Activated CD8-positive, alpha-beta memory T cell treated with anti-CD3 and anti-CD28 coated beads for 1 hour (primary cell): ENCODE measurements at places on chromosomes 1 and 21.
A peak's percentile ranks its signal among the peaks of the same experiment; 100 is the strongest.

GRCh38 chr1:87089823-87090222, 175.4 kb downstream of the HS2ST1 start:
- no peak for DNase-seq

DNA sequence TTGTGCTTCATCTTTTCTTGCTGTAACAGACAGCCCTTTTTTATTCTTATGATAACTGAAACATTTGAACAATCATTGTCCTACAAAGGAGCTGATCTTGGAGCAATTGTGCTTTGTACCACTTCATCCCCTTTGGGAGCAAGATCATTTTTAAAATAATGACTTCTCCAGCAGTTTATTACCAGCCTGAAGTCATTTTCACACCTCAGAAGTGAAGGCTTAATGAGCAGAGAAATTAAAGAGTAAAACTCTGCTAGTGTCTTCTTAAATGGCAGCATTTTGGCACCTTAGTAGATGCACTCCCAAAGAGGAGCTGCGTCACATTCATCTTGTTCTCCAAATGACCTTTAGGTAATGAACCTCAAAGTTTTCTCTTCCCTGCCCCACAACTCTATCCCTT, 439.6 kb upstream of the CAMK1G start:
- DNase-seq: no peak

DNA sequence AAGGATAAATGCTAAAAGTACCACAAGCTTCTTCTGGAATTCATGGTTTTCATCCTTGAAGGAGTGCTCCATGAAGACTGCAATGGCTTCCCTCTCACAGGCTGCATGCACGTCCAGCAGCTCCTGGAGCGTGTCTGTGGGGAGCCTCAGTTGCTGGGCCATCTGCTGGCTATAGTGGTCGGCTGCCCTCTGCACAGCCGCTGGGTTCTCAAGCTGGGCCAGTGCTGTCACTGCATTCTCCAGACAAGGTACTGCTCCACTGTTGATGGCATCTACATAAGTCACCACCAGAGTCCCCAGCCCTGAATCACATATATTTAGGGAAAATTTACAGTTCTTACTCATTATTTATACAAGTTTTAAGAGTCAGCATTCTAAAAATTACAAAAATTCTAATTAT, 8.7 kb downstream of the GBP4 start:
- no peak for DNase-seq

DNA sequence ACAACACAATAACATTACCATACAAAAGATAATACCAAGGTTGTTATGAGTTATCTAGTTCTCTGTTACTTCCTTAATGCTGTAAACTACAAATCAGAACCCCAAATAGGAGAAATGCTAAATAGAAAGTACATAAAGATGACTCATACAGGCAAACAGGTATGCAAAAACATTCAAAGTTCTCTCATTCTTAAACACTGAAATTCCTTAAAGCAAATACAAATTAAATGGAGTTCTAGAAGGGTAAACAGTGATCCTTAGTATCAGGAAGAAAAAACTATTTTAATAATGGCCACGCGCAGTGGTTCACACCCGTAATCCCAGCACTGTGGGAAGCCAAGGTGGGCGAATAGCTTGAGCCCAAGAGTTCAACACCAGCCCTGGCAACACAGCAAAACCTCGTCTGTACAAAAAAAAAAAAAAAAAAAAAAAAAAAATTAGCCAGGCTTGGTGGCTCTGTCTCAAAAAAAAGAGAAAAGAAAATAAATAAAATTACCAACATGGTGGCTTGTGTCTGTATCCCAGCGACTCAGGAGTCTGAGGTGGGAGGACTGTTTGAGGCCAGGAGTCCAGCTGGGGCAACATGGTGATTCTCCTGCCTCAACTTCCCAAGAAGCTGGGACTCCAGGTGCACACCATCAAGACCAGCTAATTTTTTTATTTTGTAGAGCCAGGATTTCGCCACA, 17.5 kb downstream of the FBXO42 start:
- DNase-seq: no peak

DNA sequence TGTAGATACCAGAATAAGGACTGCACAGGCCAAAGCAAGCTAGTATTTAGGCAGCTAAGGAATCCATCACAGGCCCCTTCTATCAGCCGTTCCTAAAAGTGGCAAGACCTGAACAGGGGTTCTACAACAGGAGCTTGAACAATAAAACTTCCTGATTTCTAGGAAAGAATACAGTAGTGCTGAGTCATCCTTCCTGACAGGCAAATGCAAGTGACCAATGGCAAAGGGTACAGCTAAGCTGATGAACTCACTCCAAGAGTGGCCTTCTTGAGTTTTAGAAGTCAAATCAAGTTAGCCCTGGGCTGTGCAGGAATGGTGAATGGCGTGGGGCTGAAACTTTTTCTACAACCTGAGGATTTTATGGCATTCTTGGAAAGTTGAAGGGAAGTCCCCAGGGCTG, 112.9 kb downstream of the GREM2 start:
- no peak for DNase-seq

DNA sequence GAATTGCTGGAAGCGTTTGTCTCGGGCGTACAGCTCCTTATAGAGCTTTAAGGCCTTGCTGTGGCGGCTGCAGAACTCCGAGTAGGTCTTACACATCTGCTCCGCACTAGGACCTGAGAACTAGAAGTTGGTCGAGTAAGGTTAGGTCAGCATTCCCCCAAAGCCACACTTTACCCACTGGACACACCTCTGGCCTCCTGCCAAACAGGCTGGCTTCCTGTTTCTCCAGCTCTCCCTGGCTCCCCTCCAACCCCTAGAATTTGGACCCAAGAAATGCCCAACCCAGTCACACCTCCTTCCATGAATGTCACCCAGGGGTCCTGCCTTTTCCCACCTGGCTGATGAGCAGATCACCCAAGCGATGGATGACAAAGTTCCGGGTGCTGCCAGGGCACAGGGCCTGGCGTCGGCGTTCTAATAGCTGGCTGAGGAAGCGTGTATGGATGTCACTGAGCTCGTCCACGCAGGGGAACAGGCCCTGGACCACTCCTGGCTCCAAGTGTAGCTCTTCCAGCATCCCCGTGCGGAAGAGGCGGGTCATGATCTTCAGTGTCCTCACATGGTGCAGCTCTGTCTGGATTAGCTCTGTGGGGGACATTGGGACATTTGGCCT, 15.6 kb downstream of the ARHGEF2 start:
- DNase-seq: no peak

GRCh38 chr1:61253059-61253735, 170.8 kb downstream of the NFIA start:
- DNase-seq: no peak

- no peak for DNase-seq
Measured at GRCh38 chr1:179015396-179015795, 10.3 kb upstream of the FAM20B start.

DNA sequence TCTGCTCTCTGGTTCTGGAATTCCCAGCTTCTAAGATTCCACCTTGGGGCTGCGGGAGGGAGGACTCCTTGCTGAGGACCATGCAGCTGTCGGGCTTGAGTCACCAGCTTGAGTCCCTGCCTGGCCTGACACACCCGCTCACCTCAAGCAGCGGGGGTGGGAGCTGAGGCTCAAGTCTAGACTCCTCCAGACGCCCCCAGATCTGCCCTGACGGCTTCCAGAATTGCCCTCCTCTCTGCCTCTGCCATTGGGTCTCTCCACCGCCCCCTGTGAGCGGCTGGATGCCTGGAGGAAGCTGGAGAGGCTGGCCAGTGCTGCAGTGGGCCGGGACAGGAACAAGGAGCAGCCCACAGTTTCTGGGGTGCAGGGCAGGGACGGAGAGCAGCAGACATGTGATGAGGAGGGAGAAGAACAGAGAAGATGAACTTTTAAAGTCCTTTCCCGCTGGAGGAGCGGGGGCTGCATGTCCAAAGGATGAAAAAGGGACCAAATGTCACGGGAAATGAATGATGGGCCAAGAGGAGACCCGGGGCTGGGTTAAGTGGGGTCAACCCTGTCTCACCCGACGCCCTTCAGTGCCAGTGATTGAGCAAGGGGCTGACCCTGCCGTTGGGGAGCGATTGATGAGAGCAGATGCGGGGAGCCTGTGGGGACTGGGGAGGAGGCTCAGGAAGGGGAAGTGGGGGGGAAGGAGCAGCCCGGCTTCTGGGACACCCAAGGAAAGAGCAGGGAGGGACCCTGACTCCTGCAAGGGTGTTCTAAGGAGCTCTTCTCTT, 13.5 kb downstream of the CRABP2 start:
- DNase-seq: no peak

DNA sequence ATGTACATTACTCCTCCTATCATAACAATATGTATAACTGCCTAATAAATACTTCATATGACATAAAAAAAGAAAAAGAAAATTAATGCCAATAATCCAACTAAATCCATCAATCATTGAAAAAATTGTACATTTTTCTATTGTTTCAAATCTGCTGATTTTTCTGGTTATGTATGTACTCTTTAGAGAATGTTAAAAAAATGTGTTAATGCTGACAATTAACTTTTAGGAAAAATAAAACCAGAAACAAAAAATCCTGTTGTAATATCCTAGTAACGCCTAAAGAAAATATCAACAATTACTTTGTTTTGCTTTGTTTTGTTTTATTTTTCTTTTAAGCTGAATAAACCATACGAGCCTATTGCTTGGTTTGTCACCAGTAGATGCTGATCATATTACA, 213.9 kb upstream of the USP25 start:
- DNase-seq: no peak

GRCh38 chr1:220487297-220487820, 40.6 kb upstream of the MARK1 start:
- DNase-seq: no peak

- peak; percentile 86 for DNase-seq
Measured at GRCh38 chr1:9867408-9868243, 42.4 kb downstream of the CTNNBIP1 start.

GRCh38 chr1:226912587-226913176, 27.4 kb upstream of the COQ8A start:
- DNase-seq: peak; percentile 22

GRCh38 chr1:207487636-207488035, 8.3 kb upstream of the CR1 start:
- DNase-seq: no peak

- DNase-seq: no peak
Measured at GRCh38 chr21:39854572-39854971, 12.7 kb upstream of the PCP4 start.

DNA sequence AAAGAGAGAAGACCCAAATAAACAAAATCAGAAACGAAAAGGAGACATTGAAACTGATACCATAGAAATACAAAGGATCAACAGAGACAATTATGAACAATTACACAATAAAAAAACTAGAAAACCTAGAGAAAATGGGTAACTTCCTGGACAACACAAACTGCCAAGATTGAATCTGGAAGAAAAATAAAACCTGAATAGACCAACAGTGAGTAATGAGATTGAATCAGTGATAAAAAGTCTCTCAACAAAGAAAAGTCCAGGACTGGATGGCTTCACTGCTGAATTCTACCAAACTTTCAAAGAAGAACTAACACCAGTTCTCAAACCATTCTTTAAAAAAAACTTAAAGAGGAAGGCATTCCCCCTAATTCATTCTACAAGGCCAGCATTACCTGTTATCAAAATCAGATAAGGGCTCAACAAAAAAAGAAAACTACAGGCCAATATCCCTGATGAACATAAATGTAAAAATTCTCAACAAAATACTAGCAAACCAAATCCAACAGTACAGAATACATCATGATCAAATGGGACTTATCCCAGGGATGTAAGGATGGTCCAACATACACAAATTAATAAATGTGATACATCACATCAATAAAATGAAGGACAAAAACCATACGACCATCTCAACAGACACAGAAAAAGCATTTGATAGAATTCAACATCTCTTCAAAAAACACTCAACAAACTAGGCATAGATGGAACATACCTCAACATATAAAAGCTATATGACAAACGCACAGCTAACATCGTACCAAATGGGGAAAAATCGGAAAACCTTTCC, 119.9 kb downstream of the ACBD6 start:
- no peak for DNase-seq

GRCh38 chr1:16905868-16906702, 10.3 kb downstream of the RNU1-2 start:
- no peak for DNase-seq

- DNase-seq: no peak
Measured at GRCh38 chr1:221013691-221014660, 134.7 kb downstream of the HLX start.

DNA sequence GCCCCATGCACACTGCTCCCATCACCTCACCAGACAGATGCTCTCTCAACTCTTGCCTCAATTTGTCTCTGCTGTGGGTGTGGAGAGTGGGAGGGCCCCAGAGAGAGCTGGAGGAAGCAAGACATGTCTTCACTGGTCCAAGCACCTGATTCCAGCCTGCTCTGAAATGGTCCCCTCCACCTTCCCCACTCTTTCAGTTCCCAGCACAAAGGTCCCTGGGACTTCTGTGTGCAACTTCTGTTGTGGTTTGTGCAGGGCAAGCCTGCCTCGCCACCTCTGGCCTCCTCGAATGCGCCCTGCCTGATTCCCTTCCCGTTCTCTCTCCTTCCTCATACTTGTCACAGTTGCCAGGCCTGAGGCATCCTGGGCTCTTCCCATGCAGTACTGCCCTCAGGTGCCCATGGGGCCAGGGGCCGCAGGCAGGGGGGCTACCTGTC, 119.3 kb downstream of the SYT2 start:
- no peak for DNase-seq

- no peak for DNase-seq
Measured at GRCh38 chr1:78236716-78237115, 190.9 kb downstream of the GIPC2 start.

DNA sequence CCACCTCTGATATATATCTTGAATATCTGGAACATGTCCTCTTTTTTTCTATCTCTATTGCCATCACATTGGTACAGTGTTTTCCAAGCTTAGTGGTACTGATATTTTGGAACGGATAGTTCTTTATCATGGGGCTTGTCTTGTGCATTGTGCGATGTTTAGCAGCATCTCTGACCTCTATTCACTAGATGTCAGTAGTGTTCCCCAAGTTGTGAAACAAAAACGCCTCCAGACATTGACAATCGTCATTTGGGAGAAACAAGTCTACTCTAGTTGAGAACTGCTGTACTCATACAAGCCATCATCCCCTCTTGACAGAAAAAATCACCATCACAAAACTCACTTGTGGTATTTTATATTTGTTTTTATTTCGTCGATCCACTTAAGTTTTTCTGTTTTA, 79.7 kb upstream of the CHODL start:
- DNase-seq: no peak

- DNase-seq: no peak
Measured at GRCh38 chr1:37064039-37064438, 29.7 kb upstream of the GRIK3 start.
